ENCODE measurements at places on chromosomes 2 and 18.
A peak's percentile ranks its signal among the peaks of the same experiment; 100 is the strongest.

DNA sequence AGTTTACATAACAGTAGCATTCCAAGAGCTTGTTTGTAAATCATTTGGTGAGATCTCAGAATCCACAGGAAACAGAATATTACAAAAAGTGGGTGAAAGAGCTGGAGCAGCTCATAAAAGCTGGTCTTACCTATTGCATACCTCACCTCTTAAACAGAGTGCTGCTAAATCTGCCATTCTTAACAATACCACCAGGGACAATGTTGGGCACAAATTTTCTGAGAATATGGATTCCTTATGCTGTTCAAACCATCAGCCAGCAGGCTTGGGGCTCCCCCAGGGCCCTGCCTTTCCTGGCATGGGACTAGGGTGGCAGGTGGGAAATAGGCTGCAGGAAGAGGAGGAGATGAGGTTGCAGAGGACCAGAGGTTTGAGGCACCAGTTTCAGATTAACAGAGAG, 55.6 kb downstream of the TGFA start:
- peak; percentile 47 for DNase-seq

DNA sequence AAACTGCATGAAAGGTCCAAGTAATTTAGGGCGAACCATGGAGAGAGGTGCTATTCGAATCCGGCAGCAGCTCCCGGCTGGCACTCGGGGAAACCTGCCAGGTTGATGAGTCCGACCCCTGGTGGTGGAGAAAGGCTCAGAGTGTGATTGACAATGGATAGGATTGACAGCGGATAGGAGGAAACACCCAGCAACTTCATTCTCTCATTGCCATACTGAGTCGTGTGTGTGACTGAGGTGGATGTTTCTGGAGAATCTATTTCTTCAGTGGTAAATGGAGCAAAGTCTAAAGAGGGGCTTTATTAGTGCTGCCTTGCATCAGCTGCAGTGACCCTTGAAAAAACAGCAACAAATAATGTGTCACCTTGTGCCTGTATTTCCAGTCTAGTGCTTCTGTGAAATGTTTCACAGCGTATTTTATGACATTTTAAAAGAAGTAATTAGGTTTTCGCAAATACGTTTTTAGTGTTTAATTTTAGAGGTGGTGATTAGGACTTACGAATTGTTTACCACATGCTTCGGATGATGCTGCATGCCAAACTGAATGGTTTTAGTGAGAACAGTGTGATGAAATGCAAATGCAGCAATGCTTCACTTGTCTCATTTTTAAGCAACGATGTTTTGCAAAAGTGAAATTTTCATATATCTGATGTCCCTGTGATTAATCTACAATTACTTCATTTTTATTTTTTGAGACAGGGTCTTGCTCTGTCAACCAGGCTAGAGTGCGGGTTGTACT, 102.0 kb downstream of the DCDC2C start:
- DNase-seq, result peak; percentile 23

GRCh38 chr18:36693931-36694620, 134.7 kb downstream of the TPGS2 start:
- no peak for DNase-seq

- DNase-seq, result no peak
Observed at GRCh38 chr2:33219114-33219513, 257.3 kb upstream of the RASGRP3 start.

DNA sequence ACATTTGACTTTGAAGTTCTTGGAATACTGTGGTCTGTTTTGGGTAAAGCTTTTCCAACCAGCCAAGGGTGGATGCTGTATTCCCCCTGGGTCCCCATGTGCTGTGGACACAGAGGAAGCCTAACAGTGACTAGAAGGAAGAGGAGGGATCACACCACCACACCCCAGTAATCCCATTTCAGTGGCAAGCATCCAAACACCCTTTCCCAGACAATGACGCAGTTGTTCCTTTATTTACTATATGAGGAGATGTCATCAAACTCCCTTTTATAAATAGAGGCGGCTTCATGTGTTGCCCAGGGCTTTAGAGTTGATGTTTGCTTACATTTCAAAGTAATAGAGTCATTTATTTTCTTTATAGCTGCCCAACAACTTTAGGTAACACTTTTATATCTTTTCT, 959.4 kb upstream of the GYPC start:
- DNase-seq, result peak; percentile 3

DNA sequence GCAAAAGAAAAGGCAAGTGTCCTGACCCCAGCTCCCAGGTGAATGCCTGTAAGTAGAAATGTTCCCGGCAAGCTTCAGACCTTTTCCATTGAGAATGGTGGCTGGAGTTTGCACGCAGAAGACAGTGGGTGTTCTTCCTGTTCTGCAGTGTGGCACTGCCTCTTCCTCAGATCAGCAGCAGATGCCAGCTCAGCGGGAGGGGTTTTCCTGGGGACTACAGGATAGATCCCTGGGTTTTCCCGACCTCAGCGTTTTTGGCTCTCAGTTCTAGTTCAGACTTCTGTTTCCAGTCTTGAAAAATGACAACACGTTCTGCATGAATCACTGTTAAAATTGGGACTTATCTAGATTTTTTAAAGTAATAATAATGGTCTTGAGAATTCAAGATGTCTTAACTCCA, 39.2 kb downstream of the GRHL1 start:
- DNase-seq, result no peak

GRCh38 chr2:219131327-219131726, 29.3 kb downstream of the NHEJ1 start:
- no peak for DNase-seq

DNA sequence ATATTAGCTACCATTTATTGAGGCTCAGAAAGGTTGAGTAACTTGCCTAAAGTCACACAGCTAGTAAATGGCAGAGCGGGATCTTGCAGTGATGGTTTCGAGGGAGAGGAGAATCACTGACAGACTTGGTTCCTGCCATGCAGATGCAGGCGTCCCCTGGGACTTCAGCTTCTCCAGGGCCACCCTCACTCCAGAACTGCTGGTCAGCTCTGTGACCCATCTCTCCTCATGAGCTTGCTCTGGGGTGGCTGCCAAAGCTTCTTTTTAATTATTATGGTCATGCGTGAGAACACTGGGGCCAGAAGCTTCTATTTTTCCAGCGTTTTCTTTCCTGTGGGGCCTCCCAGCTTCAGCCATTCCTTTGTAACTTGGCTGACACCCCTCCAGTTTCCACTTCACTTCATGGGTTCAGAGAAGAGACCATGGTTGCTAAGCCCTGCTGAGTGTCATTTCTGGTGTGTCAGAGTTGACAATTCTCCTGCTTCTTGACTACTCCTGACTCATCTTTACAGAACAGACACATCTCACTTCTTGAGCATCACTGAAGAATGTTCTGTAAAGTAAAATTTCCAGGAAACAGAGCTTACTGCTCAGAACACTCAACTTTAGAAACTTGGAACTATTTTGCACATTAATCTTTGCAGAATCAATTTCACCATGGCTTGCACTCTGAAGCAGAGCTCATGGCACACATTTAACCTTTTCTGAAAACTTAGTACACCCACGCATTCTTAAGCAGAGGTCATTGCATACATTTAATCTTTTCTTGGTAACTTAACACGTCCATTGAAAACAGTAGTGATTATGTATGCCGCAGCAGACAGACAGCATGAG, 70.4 kb downstream of the IL1R2 start:
- no peak for DNase-seq

GRCh38 chr2:227834423-227834822, 20.8 kb downstream of the CCL20 start:
- no peak for DNase-seq

- DNase-seq, result no peak
Observed at GRCh38 chr2:104250635-104251034, 603.3 kb upstream of the POU3F3 start.

- no peak for DNase-seq
Observed at GRCh38 chr2:143085125-143085784, 44.0 kb upstream of the ARHGAP15 start.

DNA sequence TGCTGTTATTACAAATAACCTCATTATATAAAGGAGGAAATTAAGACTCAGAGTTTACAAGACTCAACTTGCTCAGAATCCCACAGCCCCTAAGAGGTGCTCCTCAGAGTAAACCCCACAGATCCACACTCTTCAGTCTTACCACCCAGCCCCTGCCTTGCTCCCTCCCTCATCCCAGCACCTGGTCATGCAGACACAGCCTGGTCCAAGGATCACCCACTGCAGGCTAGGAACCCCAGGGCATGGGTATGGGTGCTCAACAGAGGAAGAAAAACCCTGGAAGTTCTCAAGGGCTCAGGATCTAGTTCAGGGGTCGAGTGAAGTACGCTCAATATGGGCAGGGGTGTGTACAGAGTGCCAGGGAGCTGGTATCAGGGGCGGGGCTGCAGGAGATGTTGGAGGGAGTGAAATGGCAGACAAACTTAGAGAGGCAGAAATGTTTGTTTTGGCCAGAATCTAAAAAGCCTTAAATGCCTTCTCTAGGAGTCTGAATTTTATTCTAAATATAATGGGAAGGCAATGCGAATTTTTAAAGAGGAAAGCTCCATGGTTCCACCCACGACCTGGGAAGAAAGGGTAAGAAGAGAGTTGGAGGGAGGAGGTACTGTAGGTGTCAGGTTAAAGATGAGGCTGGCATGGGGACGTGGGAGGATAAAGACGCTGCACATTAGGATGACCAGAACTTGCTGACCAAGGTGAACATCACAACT, 79.1 kb upstream of the MGAT4A start:
- no peak for DNase-seq
